Mesothelial cell of epicardium (in vitro differentiated cells): ENCODE measurements at places on chromosomes 11 and 22. TPM values are rescaled to one million over a fixed set of nuclear protein-coding genes. Genes with fewer than 3 reads are reported as not detected.

The GAS2 gene
- total RNA-seq: 14.8 to 17.8 TPM (median 14.9 TPM) in 3 replicates

The ADM2 gene
- total RNA-seq: 1.4 to 2.0 TPM (median 1.5 TPM) in 3 replicates

The SLC25A18 gene
- 0.35 to 0.60 TPM (median 0.54 TPM) in 3 replicates for total RNA-seq

The CLP1 gene
- 18.4 to 19.6 TPM (median 19.5 TPM) in 3 replicates for total RNA-seq

The SPATA19 gene
- not detected in 3 replicates for total RNA-seq

The MS4A4A gene
- not detected in 3 replicates for total RNA-seq

GRCh38 chr11:88178191-88178590, 2.9 kb upstream of the RAB38 start:
- DNase-seq: no peak
- H3K4me1 ChIP-seq: peaks cover 72% of the 10 kb centered on the region
- H3K27ac ChIP-seq: peak overlapping the region; percentile 41

DNA sequence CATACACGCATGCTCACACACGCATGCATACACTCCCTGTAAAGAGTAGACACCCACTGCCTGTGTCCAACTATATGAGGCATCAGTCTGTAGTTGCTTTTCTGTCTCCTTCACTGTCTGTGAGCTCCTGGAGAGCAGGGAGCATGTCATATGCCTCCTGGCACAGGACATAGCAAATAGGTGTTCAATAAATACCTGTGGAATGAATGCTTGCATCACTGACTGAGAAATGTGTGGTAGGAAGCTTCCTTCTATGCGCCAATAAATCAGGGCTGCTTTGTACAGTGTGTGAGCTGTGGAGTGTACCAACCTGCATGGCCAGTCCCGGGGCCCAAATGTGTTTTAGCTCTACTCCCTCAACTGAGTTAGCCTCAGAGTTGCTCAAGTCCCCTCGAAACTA, 37.2 kb upstream of the NAV2 start:
- no peak for DNase-seq
- no peaks in the 10 kb centered on the region for H3K27me3 ChIP-seq
- no peaks in the 10 kb centered on the region for H3K36me3 ChIP-seq
- H3K4me3 ChIP-seq: no peak overlapping the region
- H3K27ac ChIP-seq: peak overlapping the region; percentile 0
- H3K4me1 ChIP-seq: peaks cover 31% of the 10 kb centered on the region

DNA sequence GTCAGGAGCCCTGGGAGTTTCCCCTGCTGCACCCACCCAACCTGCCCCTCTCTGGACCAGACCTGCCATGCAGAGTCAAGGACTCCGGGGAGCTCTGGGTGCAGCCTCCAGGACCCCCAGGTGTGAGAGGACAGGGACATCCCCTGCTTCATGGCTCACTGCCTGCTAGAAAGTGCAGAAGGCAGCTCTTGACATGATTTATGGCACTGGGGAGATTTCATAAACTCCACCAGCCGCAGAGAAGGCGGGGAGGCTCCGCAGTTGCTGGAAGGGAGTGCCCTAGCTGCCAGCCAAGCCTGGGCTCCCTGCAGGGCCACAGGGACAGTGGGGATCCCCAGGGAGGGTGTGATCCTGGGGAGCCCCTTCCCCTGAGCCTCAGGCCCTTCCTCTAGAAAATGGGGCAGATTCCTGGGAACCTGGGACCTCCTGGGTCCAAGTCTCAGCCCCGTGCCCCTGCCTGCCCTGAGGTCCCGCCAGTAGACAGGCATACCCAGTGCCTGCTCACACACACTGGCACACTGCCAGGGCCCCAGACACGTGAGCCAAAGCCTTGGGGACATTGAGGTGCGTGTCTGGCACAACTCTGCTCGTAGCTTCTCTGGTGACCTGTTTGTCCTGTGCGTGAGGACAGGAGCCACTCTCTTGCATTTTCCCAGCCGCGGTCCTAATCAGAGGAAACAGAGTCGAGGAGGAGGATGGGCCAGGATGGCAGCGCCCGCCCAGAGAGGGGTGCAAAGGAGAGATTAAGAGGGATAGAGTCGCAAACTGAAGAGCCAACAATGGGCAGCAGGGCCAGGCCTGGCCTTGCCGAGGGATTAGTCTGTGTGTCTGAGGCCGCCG, 13.8 kb downstream of the CABP7 start:
- peaks cover 5% of the 10 kb centered on the region for H3K4me1 ChIP-seq
- no peak overlapping the region for H3K4me3 ChIP-seq
- H3K27me3 ChIP-seq: no peaks in the 10 kb centered on the region
- H3K27ac ChIP-seq: no peak overlapping the region

- no peak overlapping the region for H3K27ac ChIP-seq
- DNase-seq: no peak
- H3K36me3 ChIP-seq: no peaks in the 10 kb centered on the region
- H3K4me3 ChIP-seq: no peak overlapping the region
- peaks cover 51% of the 10 kb centered on the region for H3K27me3 ChIP-seq
These were observed 404.5 kb downstream of the BRD1 start for GRCh38 chr22:49423125-49423650.

- H3K36me3 ChIP-seq: peaks cover 32% of the 10 kb centered on the region
- no peaks in the 10 kb centered on the region for H3K4me1 ChIP-seq
- H3K4me3 ChIP-seq: no peak overlapping the region
- H3K27ac ChIP-seq: no peak overlapping the region
- H3K27me3 ChIP-seq: no peaks in the 10 kb centered on the region
These were observed 12.1 kb downstream of the RNH1 start for GRCh38 chr11:494761-495536.

DNA sequence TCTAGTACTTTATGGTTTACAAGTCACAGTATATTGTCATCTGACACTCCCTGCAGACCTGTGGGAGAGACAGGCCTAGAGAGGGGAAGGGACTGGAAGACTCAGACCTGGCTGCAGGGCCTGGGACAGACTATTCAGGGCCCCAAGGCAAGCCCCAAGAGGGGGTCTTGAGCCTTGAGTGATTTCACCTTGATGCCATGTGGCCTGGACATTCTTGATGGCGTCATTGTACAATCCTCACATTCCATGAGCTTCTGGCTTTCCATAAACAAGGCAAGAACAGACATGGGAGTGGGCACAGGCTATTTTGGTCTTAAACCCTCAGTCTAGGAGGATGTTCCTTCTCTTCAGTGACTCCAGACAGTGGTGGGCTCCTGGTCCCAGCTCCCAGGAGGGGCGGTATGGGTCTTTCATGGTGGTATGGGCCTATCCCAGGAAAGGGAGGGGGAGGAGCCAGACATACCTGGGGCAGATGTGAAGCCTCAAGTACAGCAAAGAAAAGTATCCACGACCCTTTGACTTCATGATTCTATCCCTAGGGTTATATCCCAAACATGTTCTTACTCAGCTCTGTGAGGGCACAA, 1.8 kb upstream of the TBC1D10A start:
- peaks cover 6% of the 10 kb centered on the region for H3K36me3 ChIP-seq
- peak overlapping the region; percentile 92 for H3K27ac ChIP-seq
- DNase-seq: no peak
- peaks cover 41% of the 10 kb centered on the region for H3K4me1 ChIP-seq
- peaks cover 16% of the 10 kb centered on the region for H3K27me3 ChIP-seq

DNA sequence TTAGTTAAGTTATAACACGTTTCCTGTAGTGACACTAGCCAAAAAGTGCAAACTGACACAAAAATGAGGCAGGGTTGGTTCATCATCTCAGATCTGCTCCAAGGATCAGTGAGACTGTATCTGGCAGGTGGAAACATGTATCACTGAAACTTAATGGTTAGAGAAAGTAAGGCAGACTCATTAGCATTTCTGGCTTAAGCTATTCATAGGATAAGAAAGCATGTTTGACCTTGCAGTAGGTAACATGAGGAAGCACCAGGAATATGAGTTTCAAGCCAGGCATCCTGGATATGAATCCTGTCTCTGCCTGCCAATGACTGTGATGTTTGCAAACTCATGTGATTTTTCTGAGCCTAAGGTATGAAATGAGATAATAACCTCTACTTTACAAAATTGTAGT, 732.1 kb downstream of the NELL1 start:
- no peak overlapping the region for H3K27ac ChIP-seq
- H3K4me1 ChIP-seq: peaks cover 4% of the 10 kb centered on the region
- DNase-seq: no peak
- H3K36me3 ChIP-seq: no peaks in the 10 kb centered on the region
- no peak overlapping the region for H3K4me3 ChIP-seq

- H3K27ac ChIP-seq: peak overlapping the region; percentile 98
- no peak for DNase-seq
- peaks cover 21% of the 10 kb centered on the region for H3K4me1 ChIP-seq
- peaks cover 22% of the 10 kb centered on the region for H3K27me3 ChIP-seq
- H3K36me3 ChIP-seq: peaks cover 8% of the 10 kb centered on the region
These were observed 438 bp downstream of the ZW10 start for GRCh38 chr11:113773092-113773415.

GRCh38 chr11:113372309-113372708, 15.3 kb upstream of the ANKK1 start:
- peaks cover 20% of the 10 kb centered on the region for H3K4me1 ChIP-seq
- no peak overlapping the region for H3K27ac ChIP-seq
- H3K27me3 ChIP-seq: no peaks in the 10 kb centered on the region
- H3K4me3 ChIP-seq: no peak overlapping the region
- peaks cover 9% of the 10 kb centered on the region for H3K36me3 ChIP-seq

GRCh38 chr11:61985869-61986268, 18.4 kb upstream of the FTH1 start:
- H3K36me3 ChIP-seq: peaks cover 16% of the 10 kb centered on the region
- no peak for DNase-seq
- H3K4me3 ChIP-seq: no peak overlapping the region

DNA sequence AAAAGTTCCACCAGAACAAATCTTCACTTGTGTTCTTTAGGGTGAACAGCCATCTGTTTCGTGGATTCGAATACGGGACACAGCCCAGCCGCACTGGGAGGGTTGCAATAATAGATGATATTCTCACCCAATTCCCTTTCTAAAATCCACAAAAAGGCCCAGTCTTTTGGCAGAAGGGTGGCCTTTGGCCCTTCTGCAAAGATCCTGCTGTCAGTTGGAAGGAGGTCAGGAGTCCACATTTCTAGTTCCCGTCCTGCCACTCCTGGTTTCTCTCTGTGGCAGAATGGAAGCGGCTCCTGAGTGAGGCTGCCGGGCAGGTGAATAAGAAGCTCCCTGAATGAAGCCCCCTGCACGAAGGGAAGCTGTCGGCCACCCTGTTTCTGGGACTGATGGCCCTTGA, 11.2 kb upstream of the LINC01488 start:
- H3K27ac ChIP-seq: no peak overlapping the region
- no peaks in the 10 kb centered on the region for H3K36me3 ChIP-seq
- no peak for DNase-seq
- peaks cover 25% of the 10 kb centered on the region for H3K4me1 ChIP-seq

DNA sequence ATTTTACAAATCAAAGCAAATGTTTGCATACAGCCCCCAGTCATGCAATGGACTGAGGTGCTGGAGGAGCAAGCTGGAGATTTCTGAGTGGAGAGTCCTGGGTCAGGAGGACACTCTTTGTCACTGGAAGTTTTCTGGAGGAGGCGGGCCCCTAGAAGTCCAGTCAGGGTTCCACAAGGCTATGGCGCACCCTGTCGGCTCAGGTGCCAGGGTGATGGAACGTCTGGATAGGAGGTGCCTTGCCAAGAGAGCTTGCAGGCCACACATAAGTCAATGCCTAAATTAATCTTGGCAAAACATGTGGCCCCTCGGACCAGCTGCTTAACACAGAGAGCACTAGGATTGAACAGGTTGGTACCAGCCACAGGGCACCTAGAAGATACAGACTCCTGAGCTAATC, 174.7 kb upstream of the CADM1 start:
- peaks cover 30% of the 10 kb centered on the region for H3K4me1 ChIP-seq
- DNase-seq: no peak
- H3K4me3 ChIP-seq: no peak overlapping the region
- H3K27me3 ChIP-seq: no peaks in the 10 kb centered on the region

DNA sequence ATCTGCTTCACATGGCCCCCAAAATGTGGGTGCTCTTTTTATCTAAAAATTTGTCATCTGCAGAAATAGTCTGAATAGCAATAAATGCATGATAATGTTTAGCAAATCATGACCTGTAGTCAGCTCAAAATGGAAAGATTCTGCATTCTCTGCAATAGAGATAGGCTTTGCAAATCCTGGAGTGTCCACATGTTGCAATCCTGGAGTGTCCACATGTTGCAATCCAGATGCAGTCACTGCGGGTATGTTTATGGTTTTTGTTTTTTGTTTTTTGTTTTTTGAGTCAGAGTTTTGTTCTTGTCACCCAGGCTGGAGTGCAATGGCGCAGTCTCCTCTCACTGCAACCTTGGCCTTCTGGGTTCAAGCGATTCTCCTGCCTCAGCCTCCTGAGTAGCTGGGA, 20.2 kb upstream of the LRRC32 start:
- no peaks in the 10 kb centered on the region for H3K27me3 ChIP-seq
- peaks cover 12% of the 10 kb centered on the region for H3K4me1 ChIP-seq

GRCh38 chr11:64835616-64836447, 8.6 kb downstream of the CDC42BPG start:
- no peaks in the 10 kb centered on the region for H3K4me1 ChIP-seq
- no peaks in the 10 kb centered on the region for H3K27me3 ChIP-seq
- DNase-seq: no peak
- no peak overlapping the region for H3K27ac ChIP-seq
- H3K4me3 ChIP-seq: no peak overlapping the region

GRCh38 chr11:58866788-58867187, 22.3 kb upstream of the GLYATL2 start:
- no peak for DNase-seq
- H3K4me1 ChIP-seq: no peaks in the 10 kb centered on the region
- no peaks in the 10 kb centered on the region for H3K27me3 ChIP-seq

DNA sequence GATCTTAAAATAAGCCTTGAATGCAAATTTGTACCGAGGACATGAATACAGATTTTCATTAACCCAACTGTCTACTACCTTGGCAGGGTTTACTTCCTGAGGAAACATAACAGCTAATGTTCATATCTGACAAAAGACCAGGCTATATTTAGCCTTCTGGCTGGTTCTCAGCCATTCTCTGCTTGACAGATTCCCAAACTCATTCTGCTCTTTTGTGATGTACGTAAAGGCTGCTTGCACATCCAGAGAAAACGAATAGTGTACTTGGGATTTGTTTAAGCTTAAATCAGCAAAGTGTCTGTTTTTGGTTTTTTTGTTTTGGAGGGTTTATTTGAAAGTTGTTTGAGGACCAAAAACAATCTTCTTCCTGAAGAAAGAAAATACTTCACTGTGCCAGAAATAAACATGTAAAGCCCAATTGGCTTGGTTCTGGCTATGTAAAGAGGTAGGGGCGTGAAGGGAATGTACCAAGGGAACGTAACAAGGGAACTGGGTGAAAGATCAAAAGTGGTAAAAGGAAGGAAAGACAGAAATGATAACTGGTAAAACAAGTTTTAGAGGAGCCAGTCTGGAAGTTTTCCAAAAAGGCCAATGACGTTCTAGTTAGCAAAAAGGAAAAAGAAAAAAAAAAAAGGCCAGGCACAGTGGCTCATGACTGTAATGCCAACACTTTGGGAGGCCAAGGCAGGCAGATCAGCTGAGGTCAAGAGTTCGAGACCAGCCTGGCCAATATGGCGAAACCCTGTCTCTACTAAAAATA, 21.4 kb upstream of the CRTAM start:
- H3K36me3 ChIP-seq: peaks cover 6% of the 10 kb centered on the region
- H3K4me3 ChIP-seq: no peak overlapping the region
- peaks cover 14% of the 10 kb centered on the region for H3K4me1 ChIP-seq
- no peak for DNase-seq
- peak overlapping the region; percentile 85 for H3K27ac ChIP-seq

- H3K4me1 ChIP-seq: no peaks in the 10 kb centered on the region
- H3K36me3 ChIP-seq: no peaks in the 10 kb centered on the region
- H3K27me3 ChIP-seq: peaks cover 19% of the 10 kb centered on the region
- no peak overlapping the region for H3K27ac ChIP-seq
- H3K4me3 ChIP-seq: no peak overlapping the region
These were observed 19.8 kb upstream of the MPZL2 start for GRCh38 chr11:118283756-118284350.
